ENCODE measurements at places on chromosomes 2 and 18. TPM values are rescaled to one million over a fixed set of nuclear protein-coding genes. Genes with fewer than 3 reads are reported as not detected.

NEU2 gene
- not detected for polyA plus RNA-seq

DNA sequence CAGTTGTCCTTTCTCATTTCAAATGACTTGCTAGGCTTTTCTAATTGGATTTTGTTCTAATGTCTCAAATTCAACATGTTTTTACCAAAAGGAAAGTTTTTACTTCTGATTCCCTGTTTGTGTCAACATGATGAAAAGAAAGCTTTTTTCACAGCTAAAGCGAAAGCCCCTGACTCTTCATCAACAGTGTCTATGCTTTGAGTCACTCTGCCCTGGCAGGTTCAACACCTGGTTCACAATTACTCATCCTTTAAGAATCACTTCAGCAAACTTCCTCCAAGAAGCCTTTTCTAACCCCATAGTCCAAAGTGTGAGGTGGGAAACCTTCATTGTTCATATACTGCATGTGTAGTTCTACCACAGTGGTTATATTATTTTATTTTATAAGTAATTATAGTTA lies 7.6 kb upstream of the DSG2 start:
- DNase-seq = no peak

DNA sequence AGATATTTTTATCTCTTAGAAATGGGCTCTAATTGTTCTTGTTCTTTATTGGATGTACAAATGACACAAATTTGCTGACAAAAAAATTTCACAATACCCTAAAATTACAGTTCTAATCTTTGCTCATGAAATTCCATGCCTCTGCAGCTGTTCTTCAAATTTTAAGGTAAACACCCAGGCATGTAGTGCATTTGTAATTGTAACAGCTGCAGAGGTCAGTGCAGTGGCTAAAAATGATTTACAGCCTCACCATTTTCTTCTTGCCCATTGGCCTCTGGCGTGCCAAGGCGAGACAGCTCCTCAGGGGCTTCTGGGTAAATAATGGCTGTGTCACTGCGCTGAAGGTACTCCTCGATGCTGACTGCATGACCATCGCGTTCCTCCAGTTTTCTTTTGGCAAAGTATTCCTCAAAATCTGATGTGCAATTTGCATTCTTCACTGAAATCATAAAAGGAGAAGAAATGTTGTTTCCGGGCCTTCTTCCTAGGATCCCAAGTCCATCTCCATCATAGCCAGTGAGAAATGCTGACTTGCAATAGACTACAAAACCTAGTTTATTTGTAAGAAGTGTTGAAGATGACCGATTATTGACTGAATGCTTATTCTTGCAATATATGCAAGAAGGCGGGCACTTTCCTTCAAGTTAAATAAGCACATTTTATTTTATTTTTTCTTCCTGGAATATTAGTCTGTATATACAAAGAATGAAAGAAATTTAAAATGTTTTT lies 115.2 kb downstream of the ZEB2 start:
- DNase-seq = no peak

- DNase-seq = no peak
Observed at GRCh38 chr2:177165721-177166711, 46.6 kb upstream of the HNRNPA3 start.

- no peak for DNase-seq
Observed at GRCh38 chr2:205482399-205483081, 199.8 kb upstream of the NRP2 start.

All from AG04450 (cell line).